ENCODE measurements at places on chromosomes 3 and 15.

DNA sequence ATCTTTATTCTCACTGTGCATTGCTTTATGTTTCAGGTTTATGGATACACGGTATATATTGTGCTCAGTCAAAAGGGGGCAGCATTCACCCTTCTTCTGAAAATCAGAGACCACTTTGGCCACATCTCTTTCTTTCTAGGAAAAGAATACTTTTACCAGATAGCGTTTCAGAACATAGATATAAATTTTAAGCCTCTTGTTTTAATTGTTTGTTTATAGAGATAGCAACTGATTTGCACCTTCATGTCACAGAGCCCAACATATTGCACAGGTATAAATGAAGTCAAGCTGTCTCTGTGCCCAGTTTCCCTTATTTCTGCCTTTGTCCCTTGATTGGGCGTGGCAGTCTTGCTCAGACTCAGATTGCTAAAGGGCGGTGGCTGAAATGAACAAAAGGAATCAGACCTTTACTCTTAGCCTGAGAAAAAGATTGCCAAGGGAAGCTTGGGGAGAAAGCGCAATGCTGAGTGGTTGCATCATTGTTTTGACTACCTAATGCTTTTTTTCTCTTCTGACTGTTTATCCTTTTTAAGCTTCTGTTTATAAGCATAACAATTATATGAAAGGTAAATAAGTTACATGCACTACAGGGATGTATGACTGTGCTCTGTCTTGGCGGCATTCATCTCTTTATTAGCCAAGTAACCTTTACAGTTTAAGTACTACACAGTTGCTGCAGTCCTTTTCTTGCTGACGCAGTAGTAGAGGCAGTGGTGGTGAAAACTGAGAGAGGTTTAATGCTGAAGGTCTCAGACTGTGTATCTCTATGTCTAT, 70.8 kb upstream of the ZBTB20 start:
- peak; percentile 46 for DNase-seq

GRCh38 chr3:17905996-17906395, 163.6 kb upstream of the TBC1D5 start:
- no peak for DNase-seq

DNA sequence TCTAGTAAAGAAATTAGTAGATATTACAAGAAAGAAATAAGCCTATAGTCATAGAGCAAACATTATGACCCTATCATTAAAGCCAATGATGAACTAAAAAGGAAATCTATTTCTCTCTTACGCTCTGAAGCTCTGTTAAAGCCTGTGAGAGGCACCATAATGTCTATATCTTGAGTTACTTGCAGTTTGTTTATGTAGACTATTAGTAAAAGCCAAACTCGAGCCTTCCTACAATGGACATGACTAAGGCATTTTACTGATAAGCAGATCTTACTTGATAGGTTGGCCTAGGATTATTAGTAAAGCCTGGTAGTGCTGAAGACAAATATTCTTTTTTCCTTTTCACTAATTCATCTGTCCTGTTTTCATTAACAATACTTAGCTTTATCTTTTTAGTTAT, 32.7 kb downstream of the LRRC3B start:
- DNase-seq, result no peak

- no peak for DNase-seq
These were observed 2.3 kb upstream of the COL7A1 start for GRCh38 chr3:48597408-48597800.

DNA sequence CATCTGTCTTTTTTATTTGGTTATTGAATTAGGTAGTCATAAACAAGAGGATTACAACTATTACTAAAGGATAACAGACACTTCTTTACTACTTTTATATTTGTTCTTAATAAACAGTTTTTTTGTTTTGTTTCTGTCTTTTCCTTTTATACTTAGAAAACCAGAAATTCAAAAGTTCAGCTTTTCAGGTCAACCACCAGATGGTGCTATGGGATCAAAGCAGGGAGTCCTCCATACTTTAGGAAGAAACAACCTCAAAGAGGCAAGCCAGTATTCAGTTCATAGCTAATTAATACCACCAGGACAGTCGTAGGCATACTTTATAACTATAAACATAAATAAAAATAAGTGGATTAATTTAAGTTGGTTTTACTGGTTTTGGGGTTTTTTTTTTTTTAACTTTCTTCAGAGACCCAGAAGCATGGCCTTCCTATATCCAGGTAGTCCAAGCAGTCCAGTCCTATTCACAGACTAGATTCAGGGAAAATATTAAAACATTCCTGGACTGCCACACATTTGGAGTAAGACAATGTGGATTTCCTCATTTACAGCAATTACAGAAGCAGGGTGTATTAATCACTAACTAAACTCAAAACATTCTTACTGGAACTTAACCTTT, 16.0 kb upstream of the EID1 start:
- DNase-seq, result peak; percentile 52

DNA sequence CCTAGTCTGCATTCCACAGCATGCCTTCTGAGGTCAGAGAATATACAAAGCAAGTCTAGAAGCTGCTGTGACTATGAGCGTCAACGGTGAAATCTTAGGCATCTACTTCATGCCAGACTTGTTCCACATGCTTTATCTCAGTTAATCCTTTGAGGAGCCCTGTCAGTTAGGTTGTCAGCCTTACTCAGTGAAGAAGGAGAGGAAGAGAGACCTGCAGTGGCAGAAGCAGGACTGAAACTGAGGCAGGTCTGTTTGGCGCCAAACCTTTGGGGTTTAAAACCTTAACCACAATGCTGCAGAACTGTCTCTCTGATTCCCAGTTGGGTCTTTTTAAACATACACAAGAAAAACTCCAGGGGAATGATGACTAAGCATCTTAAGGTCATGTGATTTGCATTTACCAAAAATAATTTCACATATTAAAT, 139.0 kb upstream of the LIPC start:
- no peak for DNase-seq

DNA sequence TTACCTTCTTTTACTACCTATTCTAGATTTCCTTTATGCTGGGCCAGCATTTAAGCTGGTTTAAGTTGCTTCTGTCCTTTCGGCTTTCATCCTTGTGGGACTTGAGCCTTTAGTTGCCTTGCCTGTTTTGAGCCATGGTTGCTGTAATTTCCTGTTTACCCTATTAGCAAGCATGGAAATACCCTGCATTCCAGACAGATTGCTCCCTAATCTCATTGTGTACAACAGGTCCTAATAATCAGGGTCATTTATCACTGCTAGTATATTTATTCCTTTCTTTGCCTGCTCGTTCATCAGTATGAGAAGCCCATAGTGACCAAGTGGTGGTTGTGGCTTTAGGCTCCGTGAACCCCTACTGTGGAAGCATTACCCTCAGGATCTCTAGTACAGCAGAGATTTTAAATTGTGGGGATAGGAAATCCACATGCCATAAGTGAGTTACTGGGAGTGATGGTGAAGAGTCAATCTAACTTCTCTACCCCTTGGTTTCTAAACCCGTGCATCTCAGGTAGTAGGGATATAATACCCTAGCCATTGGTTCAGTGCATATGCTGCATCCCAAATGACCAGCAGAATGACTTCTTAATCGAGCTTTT, 31.9 kb downstream of the NCK1 start:
- DNase-seq, result no peak

DNA sequence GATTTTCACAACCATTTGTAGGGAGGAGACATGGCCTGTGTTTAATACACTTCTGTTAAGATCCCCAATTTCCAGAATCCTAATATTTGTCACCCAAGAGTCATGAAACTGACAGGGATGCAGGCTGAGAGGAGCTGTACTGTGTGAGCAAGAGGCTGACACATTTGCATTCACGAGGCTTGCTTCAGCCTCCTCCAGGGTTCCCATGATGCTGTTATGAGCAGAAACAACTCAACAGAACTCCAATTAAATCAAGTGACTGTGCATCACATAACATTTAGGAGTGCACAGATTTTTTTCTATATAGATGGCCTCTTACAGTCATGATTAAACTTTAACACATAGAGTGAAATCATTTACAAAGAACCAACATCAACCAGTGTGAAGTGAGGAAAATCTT, 292.3 kb upstream of the STT3B start:
- DNase-seq, result no peak

GRCh38 chr3:128341659-128342395, 124.9 kb downstream of the DNAJB8 start:
- no peak for DNase-seq

DNA sequence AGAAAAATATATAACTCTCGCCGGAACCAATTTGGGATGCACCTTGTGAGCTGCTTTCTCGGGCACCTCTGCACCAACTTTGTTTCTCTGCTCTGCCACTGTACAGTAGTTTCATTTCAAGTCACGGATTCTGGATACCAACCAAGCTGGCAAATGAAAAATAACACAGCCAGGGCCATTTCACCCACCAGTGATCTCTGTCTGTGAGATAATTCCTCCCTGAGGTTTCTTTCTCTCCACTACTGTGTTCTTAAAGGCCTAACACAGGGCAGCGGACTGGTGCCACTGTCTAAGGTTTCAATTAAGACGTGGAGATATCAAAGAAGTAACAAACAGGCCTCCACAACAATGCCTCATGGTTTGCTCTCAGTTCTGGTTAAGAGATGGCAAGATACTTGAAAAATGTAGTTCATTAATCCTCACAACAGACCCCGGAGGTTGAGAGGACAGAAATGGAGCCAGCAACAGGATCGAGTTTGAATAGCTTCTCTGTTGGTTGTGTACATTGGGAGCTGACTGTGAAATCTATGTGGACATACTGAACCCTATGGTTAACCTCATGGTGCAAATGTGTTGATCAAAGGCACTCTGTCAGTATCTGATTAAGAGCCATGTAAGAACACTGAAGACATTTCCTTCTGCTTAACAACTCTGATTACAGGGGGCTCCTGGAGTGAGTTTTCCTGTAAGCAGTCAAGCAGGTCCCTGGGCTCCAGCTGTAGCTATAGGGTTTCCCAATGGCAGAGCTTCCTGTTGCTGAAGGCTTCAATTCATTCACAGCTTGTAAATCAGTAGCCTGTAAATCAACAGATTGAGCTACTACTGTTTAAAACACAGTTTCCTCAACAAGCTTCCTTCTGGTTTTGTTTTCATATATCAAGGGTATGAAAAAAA, 470.5 kb downstream of the EPHA3 start:
- peak; percentile 74 for DNase-seq

DNA sequence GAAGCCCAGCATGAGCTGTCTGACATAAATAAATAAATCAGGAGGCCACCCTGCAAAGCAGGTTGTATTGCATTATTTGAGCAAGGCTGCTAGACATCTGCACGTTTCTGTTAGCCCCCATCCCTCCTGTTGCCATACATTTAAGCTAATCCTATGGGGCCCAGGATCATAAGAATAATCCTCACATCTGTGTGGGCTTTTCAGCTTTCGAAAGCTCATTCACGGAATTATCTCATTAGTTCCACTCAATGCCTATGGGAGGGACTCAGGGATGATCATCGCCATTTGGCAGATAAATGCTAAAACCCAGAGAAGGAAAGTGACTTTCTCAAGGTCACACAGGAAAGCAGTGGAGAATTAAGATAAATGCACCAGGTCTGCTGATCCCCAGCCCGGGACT, 123.4 kb downstream of the TLE3 start:
- DNase-seq, result no peak

GRCh38 chr3:98730338-98730737, 32.8 kb upstream of the ST3GAL6 start:
- no peak for DNase-seq

DNA sequence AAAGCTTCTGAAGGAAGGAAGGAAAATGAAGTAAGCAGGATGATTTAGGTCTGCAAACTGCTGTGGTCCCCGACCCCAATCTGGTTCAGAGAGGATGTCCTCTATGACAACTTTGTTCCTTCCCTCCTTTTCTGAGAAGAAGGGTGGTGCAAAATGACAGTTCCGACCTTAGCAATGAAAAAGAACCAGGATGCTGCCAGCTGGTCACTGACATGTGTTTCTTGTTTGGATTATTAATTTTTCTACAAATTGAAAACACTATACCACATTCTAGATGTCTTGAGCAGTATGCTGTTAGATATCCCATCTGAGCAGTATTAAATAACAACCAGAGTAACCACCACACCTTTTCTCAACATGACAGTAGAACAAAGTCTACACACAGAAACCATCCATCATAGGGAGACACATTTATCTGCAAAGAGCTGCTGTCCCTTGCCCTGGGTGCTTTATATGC, 27.5 kb downstream of the CDCP1 start:
- no peak for DNase-seq

DNA sequence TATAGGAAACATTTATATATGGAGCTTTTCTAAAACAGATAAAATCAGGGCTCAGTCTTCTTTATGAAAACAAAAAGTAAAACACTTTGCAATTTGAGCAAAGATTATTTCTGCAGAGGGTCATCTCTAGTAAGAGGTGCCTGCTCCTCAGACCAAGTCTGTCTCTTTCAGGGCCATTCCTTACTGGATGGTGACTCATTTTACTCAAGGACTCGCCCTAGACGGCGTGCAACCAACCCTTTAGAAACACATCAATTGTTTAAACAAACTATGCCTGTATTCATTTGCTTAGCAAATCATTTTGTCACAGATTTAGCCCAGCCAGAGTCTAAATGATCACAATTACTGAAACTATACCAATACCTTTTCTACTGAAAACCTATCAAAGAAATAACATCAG, 242.8 kb upstream of the ICE2 start:
- no peak for DNase-seq

- DNase-seq, result no peak
These were observed 33.0 kb upstream of the SV2B start for GRCh38 chr15:91067036-91067435.

- DNase-seq, result no peak
These were observed 1.1 kb upstream of the MINAR1 start for GRCh38 chr15:79430901-79431635.

- DNase-seq, result no peak
These were observed 144.6 kb downstream of the RORA start for GRCh38 chr15:61084472-61084871.

- DNase-seq, result no peak
These were observed 92.6 kb downstream of the FHIT start for GRCh38 chr3:61158667-61159066.

- no peak for DNase-seq
These were observed 29.9 kb upstream of the MFSD1 start for GRCh38 chr3:158771982-158772381.

DNA sequence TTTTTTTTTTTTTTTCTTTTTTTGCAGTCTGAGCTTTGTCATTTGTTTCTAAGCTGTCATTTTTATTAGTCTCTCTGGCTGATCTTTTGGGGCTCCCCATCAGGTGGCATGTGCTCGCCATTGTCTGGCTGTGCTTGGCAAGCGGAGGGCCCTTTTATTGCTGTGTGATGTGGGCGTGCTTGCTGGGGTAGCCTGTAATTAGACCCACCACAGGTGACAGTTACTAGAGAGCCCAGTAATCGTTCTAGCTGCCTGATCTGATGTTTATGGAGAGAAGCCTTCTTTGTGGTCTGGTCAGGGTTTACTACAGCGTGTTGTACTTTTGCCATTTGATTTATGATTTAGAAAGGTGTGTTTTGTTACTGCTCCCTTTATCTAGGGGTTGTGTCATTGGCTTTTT, 179.9 kb downstream of the MCTP2 start:
- no peak for DNase-seq

DNA sequence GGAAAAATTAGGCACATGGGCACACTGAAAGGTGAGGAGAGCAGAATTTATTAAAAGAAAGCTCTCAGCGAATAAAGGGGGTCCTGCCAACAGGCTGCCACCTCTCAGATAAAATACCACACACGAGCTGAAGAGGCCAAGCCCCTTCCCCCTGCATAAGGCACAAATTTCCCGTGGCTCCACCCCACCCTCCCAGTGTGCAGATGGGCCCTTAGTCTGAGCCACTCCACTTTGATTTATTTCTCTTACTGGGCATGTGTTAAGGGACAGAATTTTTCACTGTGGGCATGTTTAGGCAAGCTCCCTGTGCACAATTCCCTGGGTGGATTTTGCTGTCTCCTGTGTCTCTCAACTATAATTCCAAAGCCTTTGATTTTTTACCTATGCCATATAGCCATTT, 409.8 kb downstream of the TBL1XR1 start:
- DNase-seq, result no peak

Data from renal pelvis (tissue), 12 donors.